Activated gamma-delta T cell treated with anti-CD3 and anti-CD28 coated beads, Interleukin-2, amount 50 U/mL, for 16 hours (primary cell): ENCODE measurements at places on chromosomes 4 and X.

GRCh38 chrX:56066016-56066415, 166.1 kb upstream of the KLF8 start:
- DNase-seq: no peak

DNA sequence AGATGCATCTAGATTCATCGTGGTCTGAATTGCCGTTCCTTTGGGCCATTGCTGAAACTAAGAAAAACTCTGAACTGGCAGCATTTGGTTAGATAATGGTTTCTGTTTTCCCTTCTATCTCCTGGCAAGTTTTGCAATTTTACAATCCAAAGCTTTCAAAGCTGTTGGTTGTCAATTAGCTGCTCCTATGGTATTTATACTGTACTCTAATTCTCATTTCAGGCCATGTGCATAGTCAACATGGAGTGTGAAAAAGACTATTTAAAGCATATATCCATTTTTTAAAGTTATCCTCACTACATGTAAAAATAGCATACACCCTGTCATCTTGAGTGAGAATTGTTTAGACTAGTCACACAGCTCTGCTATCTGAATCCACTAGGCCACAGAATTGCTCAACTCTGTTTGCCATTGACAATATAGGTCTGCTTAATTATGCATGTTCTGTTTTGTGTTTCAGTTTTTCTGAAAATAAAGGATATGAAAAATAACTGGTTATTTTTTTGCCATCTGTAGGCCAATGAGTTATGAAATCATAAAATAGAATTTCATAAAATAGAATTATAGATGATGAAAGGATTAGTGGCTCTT, 27.7 kb upstream of the TEC start:
- no peak for DNase-seq

DNA sequence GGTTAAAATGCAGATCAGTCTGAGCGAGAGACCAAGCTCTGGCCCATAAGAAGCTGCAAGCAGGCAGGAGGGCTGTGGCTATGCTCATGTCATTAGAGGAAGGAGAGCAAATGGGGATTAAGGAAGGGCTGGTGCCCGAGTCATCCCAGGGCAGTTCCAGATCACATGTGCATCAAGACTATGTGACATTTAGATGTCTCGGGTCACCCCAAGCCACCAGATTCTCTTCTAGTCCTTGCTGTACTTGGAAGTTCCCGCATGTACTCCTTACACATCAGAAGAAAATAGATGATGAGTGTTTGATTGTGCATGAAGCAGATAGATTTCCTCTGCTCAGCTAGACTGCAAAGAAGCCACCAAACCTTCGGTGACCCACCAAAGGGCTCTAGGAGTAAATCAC, 42.1 kb upstream of the KLHL34 start:
- no peak for DNase-seq

DNA sequence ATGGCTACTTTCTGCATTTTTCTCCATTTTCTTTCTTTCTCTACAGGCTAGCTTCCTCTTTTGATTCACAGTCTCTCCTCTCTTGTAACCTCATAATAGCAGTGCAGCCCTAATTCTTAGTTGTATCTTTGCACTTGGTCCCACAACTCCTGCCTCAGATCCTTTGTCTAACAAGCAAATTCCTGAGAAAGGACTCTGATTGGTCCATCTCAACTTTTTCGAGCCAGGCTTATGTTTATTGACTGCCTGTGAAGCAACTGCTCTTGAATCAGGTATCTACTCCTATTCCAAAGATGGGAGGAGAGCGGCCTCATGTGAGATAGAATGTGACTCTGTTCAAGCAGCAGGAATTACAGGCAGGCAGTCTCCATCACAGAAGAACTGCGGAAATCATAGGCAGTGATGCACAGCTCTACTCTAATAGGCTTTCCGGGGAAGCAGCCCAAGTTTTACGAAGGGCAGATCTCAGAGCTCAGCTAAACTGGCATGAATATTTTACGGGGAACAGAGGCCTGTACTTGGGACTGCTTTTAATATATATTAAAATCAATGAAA, 123.5 kb downstream of the GABRB1 start:
- DNase-seq: no peak

- DNase-seq: no peak
These were observed 58.3 kb downstream of the INTS12 start for GRCh38 chr4:105650190-105650589.

DNA sequence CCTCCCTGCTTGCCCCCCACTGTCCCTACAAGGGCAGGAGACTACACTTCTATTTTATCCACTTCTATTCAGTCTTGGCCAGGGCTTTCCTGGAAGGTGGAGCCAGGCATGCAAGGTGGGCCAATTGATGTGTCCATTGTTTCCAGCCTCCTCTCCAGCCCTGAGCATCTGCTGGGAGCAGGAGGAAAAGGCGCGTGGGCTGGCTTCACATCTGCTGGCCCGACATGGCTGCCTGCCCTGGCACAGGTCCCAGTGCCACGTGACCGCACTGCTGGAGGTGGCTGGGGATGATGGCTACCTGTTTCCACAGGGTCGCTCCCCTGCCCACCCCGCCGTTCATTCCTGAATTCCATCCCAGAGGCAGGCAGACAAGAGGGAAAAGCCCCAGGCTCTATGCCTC, 247.7 kb downstream of the AFAP1 start:
- no peak for DNase-seq

DNA sequence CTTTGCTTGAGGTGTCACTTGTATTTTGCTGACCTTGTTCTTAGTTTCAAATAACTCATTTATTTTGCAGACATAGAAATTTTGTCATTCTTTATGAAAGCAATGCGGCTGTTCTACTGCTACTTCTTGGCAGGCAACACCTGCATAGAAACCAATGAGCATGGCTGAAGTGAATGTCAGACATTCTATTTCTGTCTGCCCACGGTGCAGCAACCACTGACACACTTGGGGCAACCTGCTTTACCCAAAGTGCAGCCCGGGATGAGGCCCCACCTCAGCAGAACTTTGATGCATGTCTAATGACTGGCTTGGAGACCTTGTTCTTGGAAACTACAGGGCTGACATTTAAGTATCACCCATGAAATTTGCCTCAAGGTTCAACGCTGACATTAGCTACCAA, 93.6 kb downstream of the RBM47 start:
- no peak for DNase-seq

- DNase-seq: no peak
These were observed 31.8 kb downstream of the CXCL1 start for GRCh38 chr4:73901031-73901430.

DNA sequence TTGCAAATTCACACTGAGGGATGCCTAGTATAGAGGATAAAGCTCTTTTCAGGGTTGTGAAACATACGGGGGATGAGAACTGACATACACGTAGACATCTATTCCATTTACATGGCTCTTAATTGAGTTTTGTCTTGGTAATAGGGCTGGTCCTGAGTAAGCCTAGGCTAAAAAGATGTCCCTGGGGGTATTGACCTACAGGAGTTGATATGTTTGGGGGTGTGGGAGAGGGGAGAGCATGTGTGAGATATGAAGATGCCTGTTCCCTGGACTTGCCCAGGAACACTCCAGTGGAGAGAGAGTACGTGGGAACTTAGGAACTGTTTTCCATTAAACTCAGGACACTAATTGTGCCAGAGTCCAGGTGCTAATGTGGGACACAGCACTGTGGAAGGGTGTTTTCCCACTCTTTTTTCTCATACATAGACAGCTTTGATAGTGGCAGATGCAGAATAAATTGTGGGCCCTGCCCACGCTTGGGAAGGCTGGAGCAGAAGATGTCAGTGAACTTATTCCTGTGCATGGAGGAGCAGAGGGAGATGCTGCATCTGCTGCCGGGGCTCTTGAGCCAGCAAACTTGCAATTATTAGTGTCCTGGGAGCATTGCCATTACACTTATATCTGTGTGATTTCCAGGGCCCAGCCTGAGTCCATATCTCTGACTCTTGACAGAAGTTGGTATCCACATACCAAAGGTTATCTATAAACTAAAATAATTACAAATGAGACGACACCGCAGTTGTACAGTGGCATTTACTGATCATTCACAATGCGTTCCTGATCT, 20.7 kb downstream of the SYNPO2 start:
- DNase-seq: no peak

DNA sequence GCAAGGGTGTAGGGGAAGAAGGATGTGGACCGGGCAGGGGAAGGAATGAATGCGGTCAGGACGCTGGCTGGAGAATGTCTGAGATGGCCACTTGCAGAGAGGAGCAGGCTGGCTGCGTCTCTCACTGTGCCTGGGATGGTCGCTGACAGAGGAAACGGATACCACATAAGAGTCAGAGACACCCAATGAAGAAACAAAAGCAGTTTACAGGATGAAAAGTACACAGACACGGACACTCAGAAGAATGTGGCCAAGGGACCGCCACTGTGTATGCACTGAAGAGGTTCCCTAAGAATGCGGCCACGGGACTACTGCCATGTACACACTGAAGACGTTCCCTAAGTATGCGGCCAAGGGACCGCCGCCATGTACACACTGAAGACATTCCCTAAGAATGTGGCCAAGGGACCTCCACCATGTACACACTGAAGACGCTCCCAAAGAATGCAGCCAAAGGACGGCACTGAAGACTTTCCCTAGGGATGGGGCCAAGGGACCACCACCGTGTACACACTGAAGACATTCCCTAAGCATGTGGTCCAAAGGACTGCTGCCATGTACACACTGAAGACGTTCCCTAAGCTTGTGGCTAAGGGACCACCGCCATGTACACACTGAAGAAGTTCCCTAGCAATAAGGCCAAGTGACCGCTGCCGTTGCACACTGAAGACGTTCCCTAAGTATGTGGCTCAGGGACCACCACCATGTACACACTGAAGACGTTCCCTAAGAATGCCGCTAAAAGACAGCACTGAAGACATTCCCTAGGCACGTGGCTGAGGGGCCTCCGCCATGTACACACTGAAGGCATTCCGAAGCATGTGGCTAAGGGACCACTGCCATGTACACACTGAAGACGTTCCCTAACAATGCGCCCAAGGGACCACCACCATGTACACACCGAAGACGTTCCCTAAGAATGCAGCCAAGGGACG, 32.2 kb downstream of the DHRSX start:
- no peak for DNase-seq

GRCh38 chr4:163681208-163681821, 186.8 kb downstream of the TMA16 start:
- no peak for DNase-seq

DNA sequence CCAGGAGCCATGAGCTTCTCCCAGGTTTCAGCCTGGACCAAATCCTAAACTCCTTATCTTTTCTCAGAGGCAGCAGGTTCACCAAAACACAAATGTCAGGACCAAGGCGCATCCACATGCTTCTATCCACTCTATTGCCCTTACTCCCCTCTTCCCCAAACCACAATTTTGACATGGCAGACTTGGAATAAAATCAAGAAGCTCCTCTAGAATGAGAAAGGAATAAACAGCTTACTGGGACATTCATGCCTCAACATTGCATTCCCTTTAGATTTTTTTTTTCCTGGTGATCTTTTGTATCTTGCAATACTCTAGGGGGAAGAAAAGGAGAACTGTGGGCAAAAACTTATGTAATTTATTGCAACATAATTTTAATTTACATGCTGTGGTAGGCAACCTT, 119.1 kb downstream of the TSPAN5 start:
- DNase-seq: no peak

DNA sequence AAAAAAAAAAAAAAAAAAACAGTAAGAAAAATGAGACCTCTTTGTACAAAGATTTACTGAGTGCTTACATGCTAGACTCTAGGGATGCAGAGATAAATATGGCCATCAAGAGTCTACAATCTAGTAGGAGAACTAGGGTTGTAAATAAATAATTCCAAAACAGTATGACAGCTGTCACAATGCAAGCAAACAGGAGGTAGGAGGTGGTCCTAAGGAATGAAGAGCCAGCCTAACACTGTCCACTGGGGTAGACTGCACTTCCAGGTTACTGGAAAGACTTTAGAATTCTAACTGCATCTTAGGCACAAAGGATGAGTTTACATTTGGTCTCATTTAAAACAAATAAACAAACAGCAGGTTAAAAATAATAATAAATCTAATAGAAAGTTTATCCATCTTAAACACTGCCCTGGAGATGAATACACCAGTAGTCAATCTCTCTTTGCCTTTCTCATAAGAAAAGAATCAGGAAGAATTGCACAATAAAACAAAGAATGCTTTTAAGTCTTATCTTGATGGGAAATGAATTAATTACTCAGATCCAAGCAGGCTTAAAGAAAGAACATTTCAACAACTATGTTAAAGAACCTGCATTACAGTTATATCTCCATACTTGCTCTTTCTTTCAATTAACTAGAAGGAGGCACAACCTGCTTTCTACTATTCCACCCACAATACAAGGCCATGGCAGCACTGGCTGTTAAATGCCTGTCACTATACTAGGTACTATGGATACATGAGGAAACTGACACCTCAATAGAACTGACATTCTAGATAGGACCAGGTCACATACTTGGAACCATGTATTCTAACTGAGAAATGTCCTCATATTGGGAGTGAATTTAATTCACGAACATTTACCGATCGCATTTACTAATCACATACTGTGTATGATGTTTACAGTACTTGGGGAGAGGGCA, 12.7 kb downstream of the ADGRA3 start:
- DNase-seq: no peak

DNA sequence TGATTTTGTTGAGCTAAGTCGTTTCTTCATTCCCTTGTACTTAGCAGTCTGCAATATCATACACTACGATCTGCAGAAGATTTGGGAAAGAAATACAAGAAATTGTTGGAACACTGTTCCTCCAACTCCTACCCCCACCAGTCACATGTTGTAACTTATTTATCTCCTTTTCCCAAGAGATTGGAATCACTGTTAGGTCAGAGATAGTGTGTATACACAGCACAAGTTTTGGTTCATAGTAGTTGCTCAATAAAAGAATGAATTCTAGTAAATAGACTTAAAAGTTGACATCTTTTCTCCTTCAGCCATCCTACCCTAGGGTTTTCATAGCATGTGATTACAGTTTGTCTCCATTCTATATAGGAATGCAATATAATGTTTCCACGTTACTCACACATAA, 68.8 kb downstream of the ARFIP1 start:
- DNase-seq: no peak

- no peak for DNase-seq
These were observed 84.8 kb downstream of the TIGD2 start for GRCh38 chr4:89196056-89196674.

GRCh38 chr4:160180211-160180610, 1077.3 kb downstream of the RAPGEF2 start:
- no peak for DNase-seq

DNA sequence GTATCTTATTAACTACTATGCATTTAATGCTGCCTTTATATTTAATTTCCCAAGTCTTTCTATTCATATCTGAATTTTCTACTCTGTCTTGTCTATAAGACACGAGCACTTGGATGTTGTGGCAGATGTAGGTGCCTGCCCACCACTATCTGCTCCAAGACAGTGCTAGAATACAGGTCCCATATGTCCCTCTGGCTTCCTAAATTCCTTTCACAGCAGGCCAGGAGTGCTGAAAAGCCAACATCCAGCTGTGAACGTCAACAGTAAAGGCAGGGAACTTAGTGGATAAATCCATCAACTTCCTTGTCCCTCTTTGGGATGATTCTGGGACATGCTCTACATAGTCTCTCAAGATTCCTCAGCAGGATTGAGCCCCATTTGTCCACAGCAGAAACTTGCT, 245.1 kb upstream of the ETNPPL start:
- DNase-seq: no peak
